ENCODE measurements at places on chromosomes 3 and 15. TPM values are rescaled to one million over a fixed set of nuclear protein-coding genes. Genes with fewer than 3 reads are reported as not detected.

Gene THBS1
- 5.4 TPM for total RNA-seq

GRCh38 chr3:102194001-102194400, 240.8 kb upstream of the ZPLD1 start:
- H3K4me3 ChIP-seq = no peak overlapping the region
- H3K36me3 ChIP-seq = peaks cover 1% of the 10 kb centered on the region
- no peaks in the 10 kb centered on the region for H3K27me3 ChIP-seq
- peaks cover 7% of the 10 kb centered on the region for H3K4me1 ChIP-seq
- H3K27ac ChIP-seq = no peak overlapping the region

DNA sequence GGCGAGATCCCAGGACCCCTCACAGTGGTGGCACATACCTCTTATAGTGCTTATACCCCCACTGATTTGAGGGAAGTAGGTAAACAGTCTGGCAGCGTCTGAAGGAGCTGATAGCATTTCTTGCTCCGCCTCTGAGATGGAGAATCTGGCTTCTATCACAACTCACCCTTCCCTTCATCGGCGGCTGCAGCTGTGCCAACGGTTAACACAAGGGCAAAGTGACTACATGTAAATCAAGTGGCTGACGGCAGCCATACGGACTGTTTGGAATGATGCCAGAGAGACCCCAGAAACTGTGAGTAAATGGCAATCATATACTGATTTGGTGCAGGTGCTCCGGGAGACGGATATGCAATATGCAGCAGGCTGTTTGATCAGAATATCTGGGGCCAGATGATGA, 66.8 kb upstream of the UNC13C start:
- H3K4me1 ChIP-seq = no peaks in the 10 kb centered on the region
- no peak overlapping the region for H3K4me3 ChIP-seq
- H3K36me3 ChIP-seq = no peaks in the 10 kb centered on the region
- no peak for DNase-seq

DNA sequence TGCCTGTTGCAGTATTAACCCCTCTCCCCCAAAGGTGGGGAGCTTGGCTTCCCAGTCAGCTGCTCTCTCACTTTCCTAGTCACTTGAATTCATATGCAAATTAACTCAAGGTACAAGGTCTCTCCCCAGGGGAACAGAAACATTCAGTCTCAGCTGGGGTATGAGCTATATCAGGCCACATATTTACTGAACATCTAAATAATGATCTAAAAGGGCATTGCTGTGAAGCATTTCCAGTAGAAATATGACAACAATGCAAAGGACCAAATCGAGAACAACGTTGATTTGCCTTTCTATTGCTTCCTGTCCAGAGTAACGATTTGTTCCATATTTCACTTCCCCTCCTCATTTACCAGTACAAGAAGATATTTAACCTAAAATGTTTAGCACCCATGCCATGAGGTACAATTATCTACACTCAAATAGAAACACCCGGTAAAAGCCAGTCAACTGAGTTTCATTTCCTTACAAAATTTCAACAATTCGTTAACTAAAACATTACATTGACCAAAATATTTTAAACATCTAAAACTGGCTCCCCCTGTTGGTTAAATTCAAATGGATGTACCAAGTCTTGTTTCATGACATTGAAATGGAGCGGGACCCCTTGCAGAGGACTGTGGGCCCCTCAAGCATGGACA, 36.5 kb upstream of the KLHL6 start:
- peak overlapping the region; percentile 52 for H3K4me3 ChIP-seq
- DNase-seq = no peak

Gene C3orf85
- total RNA-seq = not detected

DNA sequence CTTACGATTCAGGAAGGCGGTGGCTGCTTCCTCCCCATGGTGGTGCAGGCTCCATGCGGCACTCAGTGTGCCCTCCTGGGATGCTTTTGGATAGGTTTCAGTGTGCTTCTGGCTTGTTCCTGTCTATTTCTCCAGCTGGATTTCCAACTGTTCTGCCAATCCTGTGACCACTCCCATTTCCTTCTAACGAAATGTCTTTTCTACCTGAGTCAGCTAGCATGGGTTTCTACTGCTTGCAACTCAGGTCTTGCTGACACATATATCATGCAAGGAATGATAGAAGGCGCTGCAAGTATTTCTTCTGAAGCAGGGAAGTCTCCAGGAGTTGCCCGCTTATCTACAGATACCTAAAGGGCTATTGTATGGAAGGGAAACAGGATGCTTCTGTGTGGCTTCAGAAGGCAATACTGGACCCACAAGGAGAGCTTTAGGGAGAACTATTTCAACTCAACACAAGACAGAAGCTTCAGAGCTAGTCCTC, 244.4 kb downstream of the OPA1 start:
- H3K36me3 ChIP-seq = no peaks in the 10 kb centered on the region
- peaks cover 24% of the 10 kb centered on the region for H3K27me3 ChIP-seq
- no peak overlapping the region for H3K4me3 ChIP-seq
- no peaks in the 10 kb centered on the region for H3K4me1 ChIP-seq
- DNase-seq = no peak

All from activated naive CD8-positive, alpha-beta T cell treated with anti-CD3 and anti-CD28 coated beads, Interleukin-2, amount 10 ng/mL, durations not matched to agents 7 days and 5 days (primary cell).